ENCODE measurements at places on chromosomes 4 and X.

DNA sequence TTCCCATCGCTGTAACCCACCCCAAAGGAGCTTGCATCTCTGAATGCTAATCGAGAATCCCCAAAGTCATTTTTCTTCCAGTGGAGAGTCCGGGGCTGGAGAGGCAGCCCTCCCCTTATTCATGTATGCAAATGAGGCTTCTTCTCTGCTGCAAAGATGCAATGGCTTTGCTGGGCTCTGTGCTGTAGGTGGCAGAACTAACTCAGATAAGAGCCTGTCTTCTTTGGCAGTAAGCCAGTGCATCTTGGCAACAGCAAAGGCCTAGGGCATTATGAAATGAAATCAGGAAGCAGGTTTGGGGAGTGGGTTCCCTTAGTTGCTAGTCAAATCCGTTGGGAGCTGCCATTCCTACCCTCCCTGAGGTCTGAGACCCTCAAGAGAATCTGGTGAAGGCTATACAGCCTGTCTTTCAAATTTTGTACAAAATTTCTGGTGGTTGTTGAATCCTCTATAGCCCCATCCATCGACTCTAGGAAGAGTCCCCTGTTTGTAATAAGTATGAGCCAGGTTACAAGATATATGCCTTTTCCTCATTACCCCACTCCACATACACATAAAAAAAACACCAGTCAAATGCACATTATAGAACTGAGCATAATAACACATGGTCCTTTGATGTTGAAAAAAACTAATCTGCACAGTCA lies 290.6 kb upstream of the TAPT1 start:
- DNase-seq: no peak

DNA sequence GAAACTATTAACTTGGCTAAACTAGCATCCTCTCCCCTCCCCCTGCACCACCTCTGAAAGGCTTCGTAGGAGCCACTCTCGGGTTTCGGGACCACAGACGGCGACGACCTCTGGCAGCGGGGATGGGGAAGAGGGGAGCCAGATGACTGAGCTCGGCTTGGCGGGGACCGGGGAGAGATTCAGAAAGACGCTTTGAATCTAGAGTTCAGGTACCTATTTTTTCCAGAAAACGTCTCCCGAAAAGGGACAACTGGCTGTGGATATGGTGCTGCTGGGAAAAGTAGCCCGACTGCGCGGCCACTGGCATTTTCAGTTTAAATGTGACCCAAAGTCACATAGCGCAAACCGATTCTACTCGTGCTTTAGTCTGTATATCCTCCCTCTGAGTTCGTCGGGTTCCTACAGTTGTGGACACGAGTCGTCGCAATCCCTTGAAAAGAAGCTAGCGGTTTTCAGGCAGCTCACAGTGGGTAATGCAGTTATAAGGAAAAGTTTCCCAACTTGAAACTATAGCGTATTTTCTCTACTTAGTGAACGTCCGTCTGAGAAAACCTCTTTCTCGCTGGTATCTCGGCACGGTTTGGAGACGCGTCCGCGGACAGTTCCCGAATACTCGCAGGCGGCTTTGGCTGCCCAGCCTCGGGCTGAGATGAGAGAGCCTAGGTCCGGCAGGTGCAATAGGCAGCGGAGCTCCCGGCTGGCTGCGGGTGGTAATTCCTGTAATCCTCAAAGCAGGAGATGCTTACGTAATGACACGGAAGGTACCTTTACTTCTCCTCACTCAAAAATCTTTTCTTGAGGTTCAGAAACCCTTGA lies 1.3 kb downstream of the PARM1 start:
- DNase-seq: peak; percentile 5

DNA sequence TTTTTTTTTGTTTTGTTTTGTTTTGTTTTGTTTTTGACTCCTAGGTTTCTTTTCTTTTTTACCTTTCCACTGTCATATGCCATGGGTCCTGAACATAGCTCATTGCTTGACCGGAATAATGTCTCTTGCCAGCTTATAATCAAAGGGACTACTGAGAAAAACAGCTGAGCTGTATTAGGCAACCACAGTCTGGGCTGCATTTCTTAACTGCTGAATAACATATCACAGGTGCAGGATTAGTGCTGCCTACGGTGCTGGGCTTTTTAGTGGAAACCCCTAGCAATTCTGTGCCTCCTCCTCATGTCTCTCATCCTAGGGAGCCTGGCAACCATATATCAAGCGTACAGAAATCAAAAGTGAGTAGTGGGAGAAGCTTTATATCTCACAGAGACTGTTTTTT lies 333.5 kb downstream of the BMPR1B start:
- DNase-seq: no peak

DNA sequence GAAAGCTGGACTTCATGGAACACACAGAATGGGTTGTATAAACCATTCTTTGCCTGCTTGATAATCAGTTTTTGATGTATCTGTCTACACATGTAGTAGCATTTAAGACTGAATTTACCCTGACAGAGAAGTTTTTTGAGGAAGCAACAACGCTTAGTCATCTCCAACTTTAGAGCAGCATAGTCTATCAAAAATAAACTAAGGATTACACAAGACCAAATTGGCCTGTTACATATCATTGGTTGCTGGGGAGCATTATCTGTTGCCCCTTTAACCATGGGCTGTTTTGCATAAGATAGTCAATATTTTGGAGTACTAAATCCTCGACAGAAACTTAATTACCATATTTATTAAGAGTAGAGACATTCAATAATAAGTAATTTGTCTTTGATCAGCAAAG lies 347.4 kb downstream of the FAM47B start:
- DNase-seq: no peak

- no peak for DNase-seq
Measured at GRCh38 chrX:129721414-129721813, 17.4 kb upstream of the XPNPEP2 start.

DNA sequence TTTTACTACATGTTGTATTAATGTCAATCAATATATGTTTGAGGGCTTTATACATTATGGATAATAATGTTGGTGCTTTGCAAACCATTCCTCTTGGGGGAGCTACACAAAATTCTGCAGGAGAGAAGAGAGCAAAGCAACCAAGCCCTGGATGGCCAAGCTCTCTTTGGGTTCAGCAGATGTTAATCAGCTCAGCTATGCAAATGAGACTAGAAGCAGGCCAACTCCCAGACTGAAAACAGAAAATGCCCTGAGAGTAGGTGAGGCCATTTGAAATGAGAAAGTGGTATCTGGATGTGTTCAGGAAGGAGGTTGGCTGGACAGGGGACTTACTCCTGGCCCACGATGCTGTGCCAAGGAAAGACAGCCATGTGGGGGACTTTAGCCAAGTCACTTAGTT lies 387.0 kb downstream of the BCOR start:
- DNase-seq: no peak

GRCh38 chr4:173013232-173013930 lies 155.2 kb upstream of the GALNT7 start:
- peak; percentile 51 for DNase-seq

DNA sequence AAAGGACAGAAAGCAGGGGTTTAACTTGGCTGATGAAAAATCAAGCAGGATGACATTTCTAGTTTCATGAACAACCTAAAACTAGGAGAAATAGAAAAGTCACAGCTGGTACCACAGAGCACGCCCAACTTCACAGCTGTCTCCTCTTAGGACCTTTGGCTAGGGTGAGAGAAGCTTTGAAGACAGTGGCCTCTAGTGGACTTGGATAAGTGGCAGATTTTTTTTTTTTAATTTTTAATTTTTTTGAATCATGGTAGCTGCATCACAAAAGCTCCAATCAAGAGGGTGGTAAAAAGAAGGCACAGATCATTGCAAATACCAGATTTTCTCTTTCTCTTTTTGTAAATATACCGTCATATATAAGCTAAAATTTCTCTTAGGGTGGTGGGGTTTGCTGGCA lies 20.2 kb upstream of the MAP3K15 start:
- no peak for DNase-seq

GRCh38 chr4:99724067-99724466 lies 66.4 kb upstream of the C4orf54 start:
- no peak for DNase-seq

DNA sequence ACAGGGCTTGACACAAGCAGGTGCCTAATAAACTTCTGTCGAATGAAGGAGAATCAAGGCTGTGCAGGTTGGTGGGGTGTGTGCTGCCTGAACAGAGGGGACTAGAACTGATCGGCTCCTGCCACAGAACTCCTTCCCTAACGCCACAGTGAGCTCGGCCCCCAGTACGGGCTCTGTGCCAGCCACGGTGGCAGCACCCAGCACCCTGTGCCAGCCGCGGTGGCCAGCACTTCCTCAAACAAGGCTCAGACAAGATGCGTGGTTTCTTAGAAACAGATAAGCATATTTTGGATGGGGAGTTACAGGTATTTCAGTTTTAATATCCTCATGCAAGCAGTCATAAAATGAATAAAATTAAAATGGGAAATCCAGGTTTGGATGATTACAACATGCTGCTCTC lies 26.0 kb upstream of the C4orf50 start:
- DNase-seq: no peak

DNA sequence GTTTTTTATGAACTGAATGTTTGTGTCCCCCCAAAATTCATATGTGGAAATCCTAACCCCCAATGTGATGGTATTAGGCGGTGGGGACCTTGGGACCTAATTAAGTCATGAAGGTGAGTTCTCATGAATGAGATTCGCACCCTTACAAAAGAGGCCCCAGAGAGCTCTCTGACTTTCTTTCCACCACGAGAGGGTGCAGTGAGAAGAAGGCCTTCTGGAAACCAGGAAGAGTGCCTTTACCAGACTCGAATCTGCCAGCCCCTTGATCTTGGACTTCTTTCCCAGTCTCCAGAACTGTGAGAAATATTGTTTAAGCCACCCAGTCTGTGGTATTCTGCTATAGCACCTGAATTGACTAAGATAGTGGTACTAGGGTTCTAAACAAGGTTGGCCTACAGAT lies 40.8 kb downstream of the STK26 start:
- DNase-seq: no peak

DNA sequence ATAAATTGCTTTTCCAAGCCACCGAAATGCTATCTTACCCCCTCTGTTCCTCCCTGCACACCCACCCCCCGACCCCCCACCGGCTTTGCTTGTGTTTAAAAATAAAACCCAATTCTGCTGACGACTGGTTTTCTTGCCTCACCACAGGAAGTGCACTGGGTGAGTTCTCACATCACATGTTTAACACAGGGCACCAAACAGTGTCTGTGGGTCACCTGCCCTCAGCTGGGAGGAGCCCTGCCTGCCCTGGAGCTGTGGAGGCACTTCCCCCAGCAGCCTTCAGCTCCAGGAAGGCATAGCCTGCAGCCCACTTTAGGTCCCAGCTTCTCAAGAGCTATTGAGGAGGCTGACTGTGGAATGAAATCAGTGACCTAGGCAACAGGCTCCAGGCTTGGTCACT lies 8.8 kb downstream of the TMEM255A start:
- peak; percentile 33 for DNase-seq

- DNase-seq: no peak
Measured at GRCh38 chr4:67624939-67625338, 66.4 kb downstream of the STAP1 start.

- DNase-seq: no peak
Measured at GRCh38 chrX:73916931-73917667, 354.1 kb downstream of the CHIC1 start.

DNA sequence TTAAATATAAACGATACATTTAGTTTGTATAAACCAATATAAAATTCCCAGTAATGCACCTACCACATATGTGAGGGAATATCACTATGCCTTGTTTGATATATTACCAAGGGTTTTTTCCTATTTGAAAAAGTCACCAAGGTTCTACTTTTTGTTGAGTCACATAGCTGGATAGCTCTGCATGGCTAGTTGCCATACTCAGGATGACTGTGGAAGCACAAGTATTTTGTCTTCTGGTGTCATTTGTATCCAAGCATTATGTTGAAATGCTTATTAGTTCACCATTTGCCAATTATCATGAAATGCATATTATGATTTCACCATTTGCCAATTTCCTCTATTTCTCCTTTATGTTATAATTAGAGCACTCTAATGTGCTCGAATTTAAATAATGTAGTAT lies 162.7 kb upstream of the TTC29 start:
- DNase-seq: no peak

DNA sequence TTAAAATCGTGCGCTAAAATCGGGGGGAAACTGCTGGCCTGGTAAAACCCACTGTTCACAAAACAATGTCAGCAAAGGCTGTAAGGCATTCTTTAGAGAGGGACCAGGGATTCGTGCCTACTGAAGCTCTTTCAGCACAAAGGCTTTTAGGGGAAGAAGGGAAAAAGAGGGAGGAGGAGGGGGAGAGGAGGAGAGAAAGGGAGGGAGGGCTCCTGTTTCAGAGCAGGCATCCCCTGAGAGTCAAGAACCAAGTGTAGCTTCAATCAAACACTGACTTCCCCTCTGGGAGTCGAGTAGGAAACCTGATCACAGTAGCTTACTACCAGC lies 9.5 kb downstream of the BCOR start:
- DNase-seq: no peak

GRCh38 chr4:18767921-18768320 lies 746.4 kb upstream of the LCORL start:
- DNase-seq: no peak

DNA sequence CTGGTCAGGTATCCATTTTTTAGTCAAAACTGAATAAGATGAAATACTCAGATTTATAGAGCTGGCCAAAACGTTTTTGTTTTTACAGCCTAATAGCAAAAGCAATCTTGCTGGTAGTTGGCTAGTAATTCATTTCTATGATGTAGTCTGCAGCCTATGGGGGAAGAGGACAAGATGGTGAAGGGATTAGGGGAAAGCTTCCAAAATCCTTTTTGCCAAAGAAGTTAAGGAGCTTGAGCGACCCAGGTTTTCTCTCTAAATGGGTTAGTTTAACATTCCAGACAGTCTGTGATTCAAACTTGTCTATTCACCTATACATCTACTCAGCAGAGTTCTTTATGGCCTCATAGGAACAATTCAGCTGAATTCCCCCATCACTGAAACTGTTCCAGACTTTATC lies 89.8 kb upstream of the SPRY1 start:
- no peak for DNase-seq

- DNase-seq: no peak
Measured at GRCh38 chr4:182242787-182243186, 415 bp upstream of the TENM3 start.

GRCh38 chr4:1075225-1075624 lies 38.1 kb downstream of the RNF212 start:
- DNase-seq: no peak

DNA sequence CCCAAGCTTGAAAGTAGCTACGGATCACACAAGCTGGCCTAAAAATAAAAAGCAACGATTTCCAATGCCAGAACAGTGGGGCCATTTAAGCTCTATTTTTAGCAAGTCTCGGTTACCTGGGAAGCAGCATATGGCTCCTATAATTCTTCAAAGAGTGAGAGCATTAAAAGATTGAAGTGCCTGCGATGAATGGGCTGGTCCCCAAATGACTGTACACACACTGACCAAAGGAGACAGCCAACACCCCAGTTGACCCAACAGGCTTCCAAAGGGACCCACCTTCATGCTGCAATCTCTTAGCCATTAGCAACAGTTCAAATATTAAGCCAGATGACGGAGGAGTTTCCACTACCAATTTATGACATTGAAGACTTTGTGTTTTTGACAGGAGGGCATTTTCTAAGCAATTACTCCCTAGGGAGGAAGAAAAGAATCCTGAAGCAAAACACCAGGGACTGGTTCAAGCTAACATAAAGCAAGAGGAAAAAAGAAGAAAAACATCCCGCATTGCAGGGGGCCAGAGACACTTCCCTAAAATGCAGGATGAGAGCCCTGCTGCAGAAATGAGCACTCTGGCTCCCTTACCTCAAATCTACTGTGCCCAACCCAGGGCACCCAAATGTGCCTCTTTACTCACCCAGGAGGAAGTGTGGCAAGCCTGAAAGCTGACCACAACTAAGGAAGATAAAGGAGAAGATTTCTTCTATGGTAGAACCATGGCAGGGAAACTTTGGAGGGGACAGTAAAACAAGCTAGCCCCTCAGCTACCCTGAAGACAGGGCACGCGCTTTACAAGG lies 21.6 kb downstream of the SH3KBP1 start:
- DNase-seq: no peak

GRCh38 chrX:121832446-121832845 lies 785.0 kb downstream of the GLUD2 start:
- no peak for DNase-seq

All from stimulated activated naive CD8-positive, alpha-beta T cell treated with anti-CD3 and anti-CD28 coated beads, Interleukin-15, Interleukin-2, amounts not matched to agents 100 U/mL and 50 U/mL, for 24 hours (primary cell).